A549 (cell line): ENCODE measurements at places on chromosomes 3 and 15.
A peak's percentile ranks its signal among the peaks of the same experiment; 100 is the strongest.

- DNase-seq = no peak
These were observed 345.7 kb downstream of the SV2B start for GRCh38 chr15:91445695-91446228.

- no peak for DNase-seq
These were observed 5.1 kb downstream of the HHATL start for GRCh38 chr3:42697289-42698051.

DNA sequence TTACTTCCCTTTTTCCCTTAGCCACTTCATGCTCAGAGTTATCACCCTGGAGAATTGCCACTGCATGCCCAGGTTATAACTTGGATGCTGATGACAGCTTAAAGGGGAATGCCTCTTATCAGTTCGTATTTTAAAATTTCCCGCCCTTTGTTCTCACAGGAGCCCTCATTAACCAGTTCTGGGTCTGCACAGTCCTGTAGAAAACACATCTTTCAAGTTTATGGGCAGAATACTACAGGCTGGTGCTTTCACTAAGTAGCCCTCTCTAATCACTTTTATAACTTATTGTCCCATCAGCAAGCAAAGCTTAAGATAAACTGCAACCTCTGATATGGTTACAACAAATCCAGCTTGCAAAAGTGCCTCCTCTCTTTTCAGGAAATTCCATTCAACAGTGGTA lies 587.3 kb upstream of the UBE2E2 start:
- no peak for DNase-seq

- no peak for DNase-seq
These were observed 6.1 kb upstream of the SPTBN5 start for GRCh38 chr15:41899854-41900442.

GRCh38 chr3:172953571-172953970 lies 187.5 kb downstream of the SPATA16 start:
- no peak for DNase-seq

GRCh38 chr3:36907911-36908646 lies 36.8 kb downstream of the TRANK1 start:
- peak; percentile 79 for DNase-seq

GRCh38 chr15:73760330-73761329 lies 7.5 kb upstream of the INSYN1 start:
- no peak for DNase-seq

GRCh38 chr3:28347374-28348264 lies 902 bp upstream of the ZCWPW2 start:
- DNase-seq = no peak

- no peak for DNase-seq
These were observed 420.3 kb upstream of the CFAP20DC start for GRCh38 chr3:59469948-59470723.

GRCh38 chr15:92149029-92149428 lies 244.7 kb upstream of the ST8SIA2 start:
- no peak for DNase-seq

- no peak for DNase-seq
These were observed 156.8 kb upstream of the COL8A1 start for GRCh38 chr3:99481561-99481960.

GRCh38 chr3:146313746-146314111 lies 62.8 kb upstream of the PLSCR4 start:
- DNase-seq = no peak

GRCh38 chr3:134483195-134483900 lies 2.4 kb downstream of the ANAPC13 start:
- no peak for DNase-seq

GRCh38 chr3:126721246-126721645 lies 17.2 kb downstream of the CHCHD6 start:
- no peak for DNase-seq

- DNase-seq = no peak
These were observed 225.6 kb upstream of the TLE3 start for GRCh38 chr15:70323111-70323851.

GRCh38 chr3:100988080-100988479 lies 5.1 kb downstream of the ABI3BP start:
- no peak for DNase-seq

DNA sequence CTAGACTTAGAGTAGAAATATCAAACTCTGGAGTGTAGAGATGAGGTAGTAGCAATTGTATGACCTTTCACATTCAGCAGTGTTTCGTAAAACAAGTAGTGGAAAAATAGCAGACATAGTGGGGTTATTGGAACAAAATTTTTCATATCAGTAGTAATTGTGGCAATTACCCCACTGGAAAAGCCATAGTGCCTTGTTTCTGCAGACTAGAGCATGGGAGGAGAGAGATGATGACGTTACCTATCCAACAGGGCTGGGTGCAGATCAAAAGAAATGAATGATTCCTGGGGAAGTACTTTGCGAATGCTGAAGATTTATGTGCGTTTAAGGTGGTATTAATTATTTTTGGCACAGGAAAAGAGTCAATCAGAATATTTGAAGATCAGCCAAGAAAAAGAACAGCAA lies 147.0 kb upstream of the LRRFIP2 start:
- no peak for DNase-seq

DNA sequence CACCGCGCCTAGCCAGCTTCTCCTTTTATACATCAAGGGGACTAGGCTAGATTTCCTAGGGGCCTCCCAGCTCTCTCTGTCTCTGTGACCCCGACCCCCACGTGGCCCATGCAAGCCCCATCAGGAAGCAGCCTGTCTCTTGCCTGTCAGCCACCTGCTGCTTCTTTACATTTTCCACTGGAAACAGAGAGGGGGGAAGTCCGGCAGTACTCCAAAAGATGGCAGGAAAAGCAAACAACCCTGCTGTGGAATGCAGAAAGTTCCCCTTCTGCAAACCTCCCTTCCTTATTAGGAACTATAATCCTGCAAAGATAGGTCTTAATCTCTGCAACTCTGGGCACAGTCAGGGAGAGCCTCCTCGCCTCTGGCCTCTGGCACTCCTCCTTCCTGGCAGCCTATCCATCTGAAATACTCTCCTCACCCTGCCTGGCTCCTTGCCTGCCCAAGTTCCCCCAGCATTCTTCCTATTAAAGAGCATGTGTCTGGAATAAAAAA lies 47.4 kb upstream of the HACD2 start:
- no peak for DNase-seq

DNA sequence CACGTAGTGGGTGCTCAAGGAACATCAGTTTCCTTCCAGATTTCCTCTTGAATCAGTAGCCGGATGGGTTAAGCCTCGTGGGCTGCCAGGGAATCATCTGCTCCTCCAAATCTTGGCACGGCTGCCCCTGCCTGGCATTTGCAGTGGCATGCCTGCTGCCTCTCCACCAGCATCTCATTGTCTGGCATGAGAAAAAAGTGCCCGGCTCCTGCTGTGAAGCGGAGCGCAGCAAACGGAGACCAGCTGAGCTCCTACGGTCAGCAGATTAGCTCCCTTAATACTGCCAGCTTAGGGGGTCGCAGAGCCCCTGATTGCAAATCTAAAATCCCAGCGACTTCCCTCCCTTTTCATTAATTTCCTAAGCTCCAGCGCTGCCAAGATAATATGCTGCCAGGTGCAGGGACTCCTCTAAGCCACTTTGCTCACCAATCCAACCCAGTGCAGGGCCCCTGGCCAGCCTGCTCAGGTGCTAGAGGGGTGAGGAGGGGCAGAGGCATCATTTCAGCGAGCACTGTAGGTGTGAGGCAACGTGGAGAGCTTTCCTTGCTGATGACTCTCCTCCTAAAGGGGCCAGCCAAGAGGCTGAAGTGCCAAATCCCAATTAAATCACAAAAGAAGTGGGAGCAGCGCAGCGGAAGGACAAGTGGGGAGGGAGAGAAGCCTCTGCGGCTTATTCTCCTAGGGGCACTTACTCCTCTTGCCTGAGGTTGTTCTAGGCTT lies 49.6 kb upstream of the ST8SIA2 start:
- DNase-seq = no peak

DNA sequence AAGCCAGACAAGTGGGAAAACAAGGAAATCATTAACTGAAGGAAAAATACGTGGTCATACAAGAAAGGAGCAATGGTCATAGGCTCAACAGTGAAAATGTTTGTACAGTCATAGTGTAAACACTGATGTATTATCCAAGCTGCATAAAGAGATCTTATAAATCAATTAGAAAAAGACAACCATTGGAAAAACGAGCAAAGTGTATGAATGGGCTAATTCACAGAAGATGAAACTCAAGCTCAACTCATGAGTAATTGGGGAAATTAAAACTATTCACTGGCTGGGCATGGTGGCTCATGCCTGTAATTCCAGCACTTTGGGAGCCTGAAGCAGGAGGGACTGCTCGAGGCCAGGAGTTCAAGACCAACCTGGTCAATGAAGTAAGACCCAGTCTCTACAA lies 6.4 kb upstream of the IGF2BP2 start:
- DNase-seq = no peak

DNA sequence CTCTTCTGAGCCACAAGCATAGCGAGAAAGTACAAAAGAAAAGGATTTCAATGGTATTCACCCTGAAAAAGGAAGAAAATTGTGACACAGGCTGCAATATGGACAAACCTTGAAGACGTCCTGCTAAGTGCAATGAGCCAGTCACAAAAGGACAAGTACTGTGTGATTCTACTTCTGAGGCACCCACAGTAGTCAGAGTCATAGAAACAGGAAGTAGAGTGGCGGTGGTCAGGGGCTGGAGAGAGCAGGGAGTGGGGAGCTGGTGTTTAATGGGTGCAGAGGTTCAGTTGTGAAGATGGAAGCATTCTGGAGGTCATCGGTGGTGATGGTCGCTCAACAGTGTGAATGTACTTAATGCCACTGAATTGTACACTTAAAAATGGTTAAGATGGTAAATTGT lies 180.5 kb downstream of the APBA2 start:
- DNase-seq = no peak

DNA sequence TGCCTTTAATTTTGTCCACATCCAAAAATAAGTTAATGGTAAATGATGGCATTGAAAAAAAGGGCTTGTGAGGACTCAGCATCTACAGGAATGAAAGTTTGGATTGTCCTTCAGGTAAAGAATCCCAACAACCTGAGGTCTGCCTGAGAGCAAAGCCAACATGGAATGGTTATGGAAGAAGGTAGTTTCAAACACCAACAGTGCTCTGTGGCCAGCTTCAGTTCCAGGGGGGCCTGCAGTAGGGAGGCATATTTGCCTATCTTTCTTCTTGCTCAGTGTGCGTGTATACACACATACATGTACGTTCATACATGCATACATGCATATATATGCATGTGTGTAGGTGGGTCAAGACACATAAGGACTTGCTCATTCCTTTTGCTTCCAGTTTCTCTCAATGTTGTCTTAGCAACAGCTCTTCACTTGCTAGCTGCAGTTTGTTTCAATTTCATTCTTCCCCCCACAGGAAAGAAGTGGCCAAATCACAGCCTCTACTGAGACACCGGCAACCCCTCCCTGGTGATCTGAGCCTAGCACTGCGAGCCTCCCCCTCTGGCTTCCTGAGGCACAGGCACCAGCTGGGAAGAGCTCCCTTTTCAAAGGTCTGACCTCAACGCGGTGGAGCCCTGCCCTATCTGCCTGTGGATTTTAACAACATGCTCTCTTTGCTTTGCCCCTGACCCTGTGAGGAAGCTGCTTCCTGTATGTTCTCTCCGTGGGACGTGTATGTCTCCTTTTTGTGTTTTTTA lies 146.2 kb downstream of the KLF13 start:
- no peak for DNase-seq

GRCh38 chr3:148863814-148864213 lies 1.3 kb upstream of the CPA3 start:
- DNase-seq = no peak

- peak; percentile 76 for DNase-seq
These were observed 58.2 kb downstream of the FGD5 start for GRCh38 chr3:14876921-14877333.

GRCh38 chr3:114143817-114144216 lies 35.0 kb downstream of the DRD3 start:
- DNase-seq = no peak

DNA sequence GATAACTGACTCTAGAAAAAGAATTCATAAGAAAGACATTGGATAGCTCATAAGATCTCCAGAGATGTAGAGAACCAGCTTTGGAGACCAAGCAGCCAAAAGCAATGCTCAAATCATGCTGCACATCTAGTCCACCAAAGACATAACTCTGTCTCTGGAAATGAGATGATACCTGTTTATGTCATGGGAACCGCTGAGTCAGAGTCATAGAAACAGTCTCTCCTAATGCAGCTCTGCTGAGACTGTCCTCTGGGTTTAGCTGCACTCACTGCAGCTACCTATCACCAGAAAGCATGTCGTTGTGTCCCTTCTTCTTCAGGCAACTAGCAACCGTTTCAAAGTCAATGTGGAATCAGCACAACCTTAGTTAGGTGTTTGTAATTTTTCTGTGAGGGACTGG lies 218.5 kb upstream of the ROBO1 start:
- DNase-seq = no peak

GRCh38 chr15:56251315-56252095 lies 7.8 kb upstream of the RFX7 start:
- DNase-seq = no peak
